CD4-positive, alpha-beta T cell treated with Interferon gamma for 1 hour (primary cell): ENCODE measurements at places on chromosomes 11 and 22.

DNA sequence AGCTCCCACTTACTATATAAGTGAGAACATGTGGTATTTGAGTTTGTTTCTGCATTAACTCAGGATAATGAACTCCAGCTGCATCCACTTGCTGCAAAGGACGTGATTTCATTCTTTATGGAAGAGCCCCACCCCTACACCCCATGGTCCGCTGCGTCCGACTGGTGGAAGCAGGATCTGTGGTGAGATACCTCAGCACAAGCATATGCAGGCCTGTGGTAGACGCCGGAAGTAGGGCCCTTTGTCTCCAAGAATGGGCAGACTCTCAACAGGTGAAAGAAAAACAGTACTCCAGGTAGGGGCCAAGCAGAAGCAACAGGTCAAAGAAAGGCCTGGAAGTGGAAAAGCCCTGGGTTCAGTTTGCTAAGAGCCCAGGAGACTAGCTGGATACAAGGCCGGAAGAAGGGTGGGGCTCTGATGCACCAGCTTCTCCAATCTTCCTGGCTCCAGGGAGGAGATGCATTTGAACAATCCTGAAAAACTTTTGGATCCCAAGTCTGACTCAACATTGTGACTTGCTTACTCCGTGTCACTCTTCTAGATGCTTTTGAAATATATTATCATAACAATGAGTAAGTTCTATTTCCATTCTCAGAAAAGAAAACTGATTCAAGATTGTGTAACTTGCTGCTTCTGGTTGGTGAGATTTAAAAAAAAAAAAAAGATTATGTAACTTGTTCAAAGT, 30.4 kb downstream of the NEAT1 start:
- no peak for DNase-seq

DNA sequence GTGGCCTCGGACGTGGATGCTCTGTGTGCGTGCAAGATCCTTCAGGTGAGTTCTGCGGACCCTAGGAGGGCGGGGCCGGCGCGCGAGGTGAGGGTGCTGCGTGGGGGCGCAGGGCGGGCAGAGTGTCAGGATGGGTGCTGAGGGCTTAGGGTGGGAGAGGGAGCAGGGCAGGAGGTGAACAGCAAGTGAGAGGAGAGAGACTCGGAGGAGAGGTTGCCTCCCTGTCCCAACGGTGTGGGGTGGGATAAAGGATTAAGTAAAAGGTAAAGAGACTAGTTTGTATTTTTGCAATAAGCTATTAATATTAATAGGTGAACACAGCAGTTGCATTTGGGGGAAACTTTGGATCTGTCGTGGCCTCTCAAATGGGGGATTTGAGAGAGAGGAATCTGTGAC, 451 bp downstream of the CDC45 start:
- no peak for DNase-seq

- peak; percentile 3 for DNase-seq
These were observed 72.5 kb upstream of the AMPD3 start for GRCh38 chr11:10382518-10382917.

DNA sequence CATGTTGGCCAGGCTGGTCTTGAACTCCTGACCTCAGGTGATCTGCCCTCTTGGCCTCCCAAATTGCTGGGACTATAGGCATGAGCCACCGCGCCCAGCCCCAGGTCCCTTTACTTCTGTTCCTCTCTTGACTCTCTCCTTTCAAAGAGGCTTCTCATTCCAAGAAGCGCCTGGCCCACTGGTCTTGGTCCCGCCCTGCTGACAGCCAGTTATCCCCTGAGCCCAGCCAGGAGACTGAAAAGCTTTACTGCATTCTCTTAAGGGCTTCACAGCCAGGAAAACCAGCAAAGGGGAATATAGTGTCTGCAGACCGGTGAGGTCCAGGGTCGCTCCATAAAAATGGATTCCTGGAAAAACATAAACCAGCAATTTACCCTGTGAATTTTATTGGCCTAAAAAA, 68.3 kb downstream of the NFAM1 start:
- no peak for DNase-seq

DNA sequence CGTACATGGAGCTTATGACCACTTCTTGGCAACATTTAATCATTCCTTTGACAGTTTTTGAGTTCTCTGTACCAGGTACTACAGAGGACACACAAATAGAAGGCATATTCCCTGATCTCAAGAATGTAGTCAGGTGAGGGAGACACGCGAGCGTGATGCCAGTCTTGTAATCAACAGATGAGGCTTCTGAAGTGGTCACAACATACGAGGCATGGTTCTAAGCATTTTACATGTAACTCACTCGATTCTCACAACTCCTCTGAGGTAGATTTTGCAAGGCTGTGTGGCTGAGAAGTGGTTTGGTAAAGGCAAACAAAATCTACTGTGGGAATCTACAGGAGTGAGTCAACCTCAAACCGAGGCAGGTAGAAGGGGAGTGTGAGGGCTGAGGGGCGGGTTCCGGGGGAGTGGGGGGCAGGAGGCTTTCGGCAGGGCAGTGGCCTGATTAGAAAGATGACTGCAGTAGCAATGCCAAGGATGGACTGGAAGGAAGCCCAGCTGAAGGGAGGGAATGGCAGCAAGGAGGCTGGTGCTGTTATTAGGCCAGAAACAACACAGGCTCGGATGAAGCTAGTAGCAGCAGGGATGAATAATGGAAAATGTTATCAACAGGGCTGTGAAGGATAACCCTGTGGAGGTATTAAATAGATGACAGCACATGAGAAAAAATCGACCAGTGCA, 63.8 kb downstream of the ST14 start:
- DNase-seq, result no peak

DNA sequence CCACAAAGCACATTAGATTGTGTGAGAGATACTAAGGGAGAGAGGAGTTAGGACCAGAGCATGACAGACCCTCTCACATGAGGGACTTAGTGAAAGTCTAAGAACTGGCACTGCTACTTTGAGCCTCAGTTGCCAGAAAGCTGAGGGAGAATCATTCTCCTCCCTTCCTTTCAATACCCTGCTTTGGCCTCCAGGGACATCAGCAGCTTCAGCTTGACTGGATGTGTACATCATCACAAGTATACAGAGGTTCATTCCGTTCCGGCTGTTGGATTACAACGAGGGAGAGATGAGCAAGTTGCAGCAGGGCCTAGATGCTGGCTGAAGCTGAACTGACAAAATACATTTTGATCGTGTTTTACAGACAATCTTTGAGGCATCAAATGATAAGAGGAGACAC, 15.7 kb upstream of the ANO5 start:
- DNase-seq, result no peak
